ENCODE measurements at places on chromosomes 7 and 10. TPM values are rescaled to one million over a fixed set of nuclear protein-coding genes. Genes with fewer than 3 reads are reported as not detected.

Gene SMKR1
- polyA plus RNA-seq = 0.24 TPM

Gene TAC1
- polyA plus RNA-seq = 2.5 TPM

Gene SFXN2
- polyA plus RNA-seq = 4.8 TPM

Gene SH2D4B
- polyA plus RNA-seq = 0.11 TPM

Gene CYP2C8
- polyA plus RNA-seq = 0.56 TPM

Gene ACTL6B
- not detected for polyA plus RNA-seq

Gene CRCP
- polyA plus RNA-seq = 19.7 TPM

Gene PTF1A
- not detected for polyA plus RNA-seq

Gene SVIL
- 152 TPM for polyA plus RNA-seq

Gene COL17A1
- polyA plus RNA-seq = 0.65 TPM

Gene PLXDC2
- 39.1 TPM for polyA plus RNA-seq

Gene SRGN
- polyA plus RNA-seq = 25.0 TPM

Gene CFAP43
- polyA plus RNA-seq = 0.22 TPM

Gene PILRA
- 2.8 TPM for polyA plus RNA-seq

Gene NUTM2D
- polyA plus RNA-seq = 4.6 TPM

Gene ZNF804B
- polyA plus RNA-seq = not detected

Gene GPR146
- 2.5 TPM for polyA plus RNA-seq

Gene CALN1
- 2.2 TPM for polyA plus RNA-seq

Gene PHKG1
- 28.6 TPM for polyA plus RNA-seq

Gene SFRP5
- 1.4 TPM for polyA plus RNA-seq

Gene FBH1
- polyA plus RNA-seq = 51.4 TPM

Gene GRM3
- 0.56 TPM for polyA plus RNA-seq

Gene IFIT1B
- polyA plus RNA-seq = 0.27 TPM

Gene PARD3
- 55.3 TPM for polyA plus RNA-seq

Gene PLEKHS1
- polyA plus RNA-seq = not detected

Gene SCART1
- 1.3 TPM for polyA plus RNA-seq

Gene MYO1G
- 1.1 TPM for polyA plus RNA-seq

Gene LIPF
- not detected for polyA plus RNA-seq

Data from muscle of back (tissue), 13 donors.